OCI-M1 (cell line): ENCODE measurements at places on chromosomes 2 and 18.

GRCh38 chr2:95271381-95271971 is 2.8 kb upstream of the PROM2 start:
- no peak for DNase-seq

GRCh38 chr2:207835805-207836204 is 66.1 kb upstream of the FZD5 start:
- DNase-seq: no peak

- no peak for DNase-seq
These were observed 13.8 kb upstream of the CCDC68 start for GRCh38 chr18:54973046-54973445.

DNA sequence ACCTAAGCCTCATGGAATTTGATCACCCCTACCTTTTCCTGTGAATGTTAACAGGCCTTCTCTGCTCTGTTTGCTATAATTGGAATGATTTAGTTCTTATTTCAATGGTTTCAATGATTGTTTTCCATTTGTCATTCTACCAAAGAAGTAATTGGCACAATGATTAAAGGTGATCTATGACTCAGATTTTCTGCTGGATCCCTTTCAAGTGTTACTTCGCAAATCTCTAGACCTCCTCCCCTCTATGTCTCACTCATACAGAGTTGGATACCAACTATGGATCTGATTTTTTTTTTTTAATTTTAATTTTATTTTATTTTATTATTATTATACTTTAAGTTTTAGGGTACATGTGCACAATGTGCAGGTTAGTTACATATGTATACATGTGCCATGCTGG is 29.6 kb upstream of the FAM117B start:
- DNase-seq: no peak

DNA sequence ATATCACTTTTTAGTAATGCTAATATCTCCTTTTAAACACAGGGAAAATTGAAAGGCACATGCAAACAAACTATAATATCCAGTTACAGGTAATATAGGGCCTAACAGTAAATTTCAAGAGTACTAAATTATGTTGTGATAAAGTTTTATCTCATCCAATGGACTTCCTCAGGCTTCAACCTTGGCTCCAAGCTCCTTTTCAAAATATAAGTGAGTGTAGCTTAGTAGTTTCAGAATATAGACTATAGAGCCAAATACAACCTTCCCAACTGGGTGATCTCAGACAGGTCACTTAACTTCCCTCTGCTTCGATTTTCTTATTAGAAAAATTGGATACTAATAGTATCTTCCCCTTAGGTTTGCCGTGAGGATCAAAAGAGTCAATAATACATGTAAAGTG is 93.5 kb upstream of the PARD3B start:
- no peak for DNase-seq

- peak; percentile 25 for DNase-seq
These were observed 594.3 kb upstream of the REG3G start for GRCh38 chr2:78431241-78431640.

- no peak for DNase-seq
These were observed 158.9 kb downstream of the SEPTIN10 start for GRCh38 chr2:109454765-109455394.

DNA sequence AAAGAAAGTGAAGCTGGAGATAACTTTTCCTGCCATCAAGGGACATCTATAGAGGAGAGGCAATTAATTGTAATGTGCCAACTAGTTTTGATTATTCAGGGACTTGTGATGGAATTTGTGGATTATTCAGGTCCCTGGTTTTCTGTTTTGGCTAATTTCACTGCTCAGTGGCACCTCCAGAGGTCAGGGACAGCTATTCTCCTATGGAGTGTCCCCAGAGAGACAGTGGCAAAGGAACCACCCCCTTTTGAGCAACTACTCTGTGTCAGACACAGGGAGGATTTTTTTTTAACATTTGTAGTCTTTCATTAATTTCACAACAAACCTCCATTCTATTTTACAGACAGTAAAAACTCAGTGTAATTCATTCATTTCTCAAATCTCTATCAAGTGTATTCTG is 206.0 kb upstream of the SPRED2 start:
- DNase-seq: no peak

DNA sequence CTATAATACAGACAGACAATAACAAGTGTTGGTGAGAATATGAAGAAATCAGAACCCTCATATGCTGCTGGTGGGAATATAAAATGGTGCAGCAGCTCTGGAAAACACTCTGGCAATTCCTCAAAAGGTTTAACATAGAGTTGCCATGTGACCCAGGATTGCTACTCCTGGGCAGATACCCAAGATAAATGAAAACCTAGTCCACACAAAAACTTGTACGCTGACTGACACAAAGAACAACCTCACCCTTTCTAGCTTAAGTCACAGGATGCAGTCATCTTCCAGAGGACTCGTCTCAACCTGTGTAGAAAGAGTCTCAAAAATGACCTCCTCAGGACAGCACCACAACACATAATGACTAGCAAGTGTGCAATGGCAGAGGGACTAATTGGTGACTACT is 71.6 kb upstream of the ACAA2 start:
- no peak for DNase-seq

- peak; percentile 96 for DNase-seq
These were observed 130.2 kb downstream of the MTCL1 start for GRCh38 chr18:8835521-8835953.

DNA sequence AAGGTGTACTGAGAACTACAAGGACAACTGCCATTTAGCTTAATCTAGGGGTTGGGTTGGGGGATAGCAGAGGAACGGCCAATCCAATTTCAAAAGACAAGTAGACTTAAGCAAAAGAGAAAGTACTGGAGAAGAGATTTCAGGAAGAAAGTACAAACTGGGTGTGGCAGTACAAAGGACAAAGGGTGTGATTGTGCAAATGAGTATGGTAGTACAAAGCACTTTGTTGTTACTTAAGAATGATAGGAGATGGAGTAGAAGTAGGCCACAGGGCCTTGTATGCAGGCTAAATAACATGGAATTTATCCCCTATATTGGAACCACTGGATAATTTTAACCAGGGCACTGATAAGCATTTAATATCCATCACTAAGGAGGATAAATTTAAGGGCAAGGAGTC is 4.7 kb upstream of the ORC2 start:
- DNase-seq: peak; percentile 49

DNA sequence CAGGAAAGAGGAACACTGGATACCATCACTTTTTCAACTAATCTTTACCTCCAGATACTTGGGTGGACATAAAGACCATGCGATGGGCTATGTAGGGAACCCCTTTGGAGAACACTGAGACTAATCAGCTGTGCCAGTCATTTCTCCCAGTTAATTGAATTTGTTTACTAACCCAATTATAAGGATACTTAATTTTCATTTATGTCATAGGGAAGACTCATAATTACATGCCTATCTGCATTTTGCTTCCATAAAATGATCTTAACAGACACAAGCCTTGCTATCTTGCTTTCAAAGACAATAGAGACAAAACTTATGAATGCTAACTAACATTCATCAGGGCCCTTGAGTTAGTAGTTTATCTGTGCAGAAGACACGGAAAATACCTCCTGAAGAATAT is 68.9 kb upstream of the CAVIN2 start:
- no peak for DNase-seq

DNA sequence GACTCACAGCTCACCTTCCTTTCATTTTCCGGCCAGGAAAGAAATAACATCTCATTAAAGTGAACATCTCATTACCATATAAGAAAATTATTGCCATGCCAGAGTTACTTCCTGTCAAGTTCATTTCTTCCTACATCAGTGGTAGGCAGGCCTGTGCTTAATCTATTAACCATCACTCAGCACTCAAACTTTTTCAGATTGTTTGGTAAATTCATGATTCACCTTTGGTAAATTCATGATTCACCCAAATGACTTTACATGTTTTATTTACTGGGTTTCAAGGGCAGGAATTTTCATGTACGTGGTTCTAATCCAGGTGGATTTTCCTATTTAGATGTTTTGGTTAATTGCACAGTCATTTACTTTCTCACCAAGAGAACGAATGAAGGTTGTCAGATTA is 116.5 kb downstream of the CSRNP3 start:
- no peak for DNase-seq

DNA sequence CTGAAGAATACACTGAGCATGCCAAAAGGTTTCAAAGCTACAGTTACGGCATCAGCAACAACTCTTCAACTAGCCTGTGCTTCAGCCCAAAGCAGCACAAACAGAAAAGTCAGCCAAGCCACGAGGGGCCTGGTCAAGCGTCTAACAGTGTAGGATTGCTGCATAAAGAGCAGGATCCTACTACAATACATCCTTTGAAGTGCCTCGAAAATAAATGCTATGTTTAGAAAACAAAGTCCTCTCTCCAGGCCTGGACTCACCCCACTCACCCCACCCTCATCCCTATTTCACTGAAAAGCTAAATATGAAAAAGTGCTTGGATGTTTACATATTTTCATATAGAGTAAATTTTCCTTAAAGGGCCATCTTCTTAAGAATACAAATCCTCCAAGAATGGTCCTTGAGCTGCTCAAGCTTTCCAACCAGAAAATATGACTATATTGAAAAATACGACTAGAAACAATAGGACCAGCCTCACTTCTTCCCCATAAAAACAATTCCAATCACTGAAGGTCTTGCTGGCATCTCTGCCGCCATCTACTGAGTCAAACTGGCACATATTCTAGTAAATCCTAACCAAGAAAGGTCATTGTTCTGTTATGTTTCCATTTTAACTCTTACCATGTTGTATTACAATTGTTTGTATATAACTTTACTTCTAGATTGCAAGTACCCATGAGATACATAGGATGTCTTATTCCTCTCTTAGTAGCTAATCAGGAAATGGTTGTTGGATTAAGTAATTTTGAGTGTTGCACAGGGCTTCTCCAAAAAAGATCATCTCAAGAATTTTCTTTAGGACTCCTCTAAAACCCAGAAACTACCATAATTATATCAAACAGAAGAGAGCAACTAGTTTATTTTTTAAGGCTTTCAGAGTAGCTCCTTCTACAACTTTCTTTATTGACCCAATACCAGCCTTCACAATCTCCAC is 63.6 kb downstream of the CLHC1 start:
- peak; percentile 80 for DNase-seq

DNA sequence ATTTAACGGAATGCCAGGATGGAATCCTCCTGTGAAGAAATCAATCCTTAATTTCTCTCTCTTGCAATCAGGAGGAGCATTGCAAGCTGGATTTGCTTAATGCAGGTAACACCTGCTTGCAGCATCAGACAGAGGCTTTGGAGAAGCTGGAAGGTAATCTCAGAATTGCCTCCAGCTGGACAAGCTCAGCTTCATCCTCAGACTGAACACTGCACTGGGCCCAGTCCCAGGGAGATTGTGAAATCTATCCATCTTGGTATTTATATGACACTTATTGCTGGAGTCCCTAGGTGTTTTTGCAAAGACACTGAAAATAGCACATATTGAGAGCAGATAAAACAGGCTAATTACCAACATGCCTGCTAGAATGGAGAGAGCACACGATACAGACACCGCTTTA is 179.4 kb upstream of the SESTD1 start:
- no peak for DNase-seq

GRCh38 chr2:138536302-138536701 is 34.7 kb downstream of the SPOPL start:
- DNase-seq: peak; percentile 33

DNA sequence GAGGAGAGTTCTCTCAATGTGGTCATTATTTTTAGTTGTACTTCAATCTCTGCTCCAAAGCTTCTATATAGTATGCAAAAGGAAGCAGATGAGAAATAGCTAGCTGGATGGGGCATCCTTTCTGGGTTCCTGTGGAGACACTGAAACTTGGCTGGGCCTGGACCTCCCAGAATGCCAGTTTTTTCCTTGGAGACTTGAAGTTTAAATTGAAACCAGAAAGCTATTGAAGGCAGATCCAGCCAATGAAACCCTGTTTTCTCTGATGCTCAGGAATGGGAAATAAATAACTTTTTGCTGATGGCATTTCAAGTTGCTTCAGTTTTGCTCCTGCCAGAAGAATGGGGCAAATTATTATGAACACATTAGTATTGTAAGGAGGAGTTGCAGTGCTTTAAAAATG is 2.9 kb downstream of the SETBP1 start:
- no peak for DNase-seq

- DNase-seq: no peak
These were observed 13.9 kb downstream of the RNF144A start for GRCh38 chr2:6930923-6931647.

DNA sequence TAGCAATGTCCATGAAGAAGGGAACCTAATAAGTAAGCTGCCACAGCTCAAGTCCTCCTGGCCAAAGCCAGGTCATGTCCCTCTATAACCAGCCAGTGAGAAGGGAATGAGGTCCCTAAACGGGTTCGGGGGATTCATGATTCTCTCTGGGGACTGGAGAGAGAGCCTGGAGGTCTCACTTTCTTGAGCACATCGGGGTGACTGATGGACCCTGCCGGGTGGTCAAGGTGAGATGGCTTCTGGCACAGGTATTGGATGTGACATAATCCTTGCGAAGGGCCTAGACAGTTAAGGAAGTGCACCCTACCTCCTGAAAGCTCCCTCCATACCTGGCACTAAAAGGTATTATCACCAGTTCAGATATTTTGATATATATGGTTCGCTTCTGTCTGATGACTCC is 45.7 kb downstream of the HRH4 start:
- no peak for DNase-seq

- no peak for DNase-seq
These were observed 353.5 kb downstream of the SETBP1 start for GRCh38 chr18:45034179-45034578.

GRCh38 chr2:212245880-212246279 is 292.7 kb downstream of the ERBB4 start:
- DNase-seq: no peak

DNA sequence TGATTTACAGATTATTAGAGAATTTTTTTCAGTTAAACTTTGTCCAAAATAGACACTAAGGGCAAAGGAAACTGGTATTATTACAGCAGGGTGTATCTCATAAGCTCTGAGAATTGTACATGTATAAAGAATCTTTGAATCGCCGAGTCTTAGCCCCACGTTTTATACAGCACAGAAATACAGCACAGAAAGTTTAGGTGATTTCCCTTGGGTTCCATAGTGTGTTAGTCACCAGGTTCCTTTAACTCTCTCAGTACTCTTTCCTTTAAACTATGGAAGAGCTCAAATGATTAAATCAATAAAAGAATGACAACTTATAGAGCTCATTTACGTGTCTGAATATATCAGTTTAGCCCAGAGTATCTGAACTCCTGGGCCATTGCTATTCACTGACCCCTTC is 256.8 kb downstream of the NEDD4L start:
- no peak for DNase-seq

- DNase-seq: no peak
These were observed 132.1 kb downstream of the WDSUB1 start for GRCh38 chr2:159154366-159154765.

GRCh38 chr18:11154368-11154989 is 5.1 kb upstream of the PIEZO2 start:
- peak; percentile 85 for DNase-seq
